ENCODE measurements at places on chromosomes 6 and 20.

DNA sequence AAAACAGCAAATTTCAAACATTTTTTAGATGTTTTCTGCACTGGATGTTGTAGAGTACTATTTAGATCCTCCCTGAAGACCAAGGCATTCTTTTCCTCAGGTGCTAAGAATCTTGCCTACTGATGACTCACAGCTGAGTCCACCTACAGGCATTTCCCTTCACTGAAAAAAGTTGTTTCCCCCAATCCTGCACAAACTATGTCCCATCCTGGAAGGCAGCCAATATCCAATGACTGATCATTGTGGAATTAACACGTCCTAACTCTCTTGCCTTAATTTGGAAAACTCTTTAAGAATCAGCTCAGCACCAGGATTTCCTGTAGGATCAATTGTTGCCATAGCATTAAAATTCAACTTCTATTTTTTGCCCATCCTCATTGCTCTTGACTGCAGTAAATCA, 268.4 kb upstream of the IRAK1BP1 start:
- no peak for DNase-seq

DNA sequence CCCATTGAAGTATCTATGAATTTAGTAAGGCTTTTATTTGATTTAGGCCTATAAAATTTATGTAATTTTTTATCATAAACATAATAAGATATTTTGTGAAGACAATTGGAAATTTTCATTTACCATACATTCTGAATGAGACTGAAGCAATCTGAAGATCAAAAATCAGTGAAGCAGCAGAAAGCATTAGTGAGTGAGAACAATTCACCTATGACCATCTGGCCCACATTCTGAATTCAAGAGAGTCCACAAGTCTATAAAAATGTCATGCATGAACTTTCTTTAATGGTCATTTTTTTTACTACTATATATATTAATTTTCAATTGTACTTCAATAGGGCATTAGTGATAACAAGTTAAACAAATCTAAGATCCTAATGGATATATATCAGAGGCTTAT, 1026.6 kb upstream of the MAP3K7 start:
- DNase-seq, result no peak

GRCh38 chr20:62707921-62708521, 615 bp upstream of the NTSR1 start:
- DNase-seq, result peak; percentile 65

- DNase-seq, result peak; percentile 87
Observed at GRCh38 chr6:10411971-10412460, 2.9 kb downstream of the TFAP2A start.

- DNase-seq, result peak; percentile 44
Observed at GRCh38 chr6:39102071-39102820, 12.7 kb downstream of the SAYSD1 start.

DNA sequence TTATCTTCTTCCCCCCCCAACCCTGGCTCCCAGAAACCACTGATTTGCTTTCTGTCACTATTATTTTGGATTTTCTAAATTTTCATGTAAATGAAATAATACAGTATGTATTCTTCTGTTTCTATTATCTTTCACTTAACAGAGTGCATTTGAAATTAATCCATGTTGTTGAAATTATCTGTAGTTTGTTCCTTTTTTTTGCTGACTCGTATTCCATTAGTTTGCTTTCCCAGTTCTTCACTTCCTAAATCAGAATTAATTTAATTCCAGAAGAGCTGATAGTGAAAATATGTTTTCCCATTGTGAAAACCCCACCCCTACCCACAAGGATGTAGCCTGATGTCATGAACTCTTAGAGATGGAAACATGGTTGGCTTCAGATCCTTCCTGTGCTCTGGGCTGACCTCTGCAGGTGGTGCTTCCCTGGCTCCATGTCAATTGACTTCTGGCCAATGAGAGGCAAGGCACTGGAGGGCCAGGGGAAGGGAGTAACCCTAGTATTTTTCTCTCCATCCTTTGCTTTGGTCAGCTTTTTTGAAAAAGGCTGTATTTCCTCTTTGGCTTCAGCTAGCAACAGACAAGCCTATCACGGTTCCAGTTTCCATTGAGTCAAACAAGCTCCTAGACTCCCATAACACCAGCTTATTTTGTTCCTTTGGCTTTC, 244.4 kb upstream of the HSF2 start:
- no peak for DNase-seq

DNA sequence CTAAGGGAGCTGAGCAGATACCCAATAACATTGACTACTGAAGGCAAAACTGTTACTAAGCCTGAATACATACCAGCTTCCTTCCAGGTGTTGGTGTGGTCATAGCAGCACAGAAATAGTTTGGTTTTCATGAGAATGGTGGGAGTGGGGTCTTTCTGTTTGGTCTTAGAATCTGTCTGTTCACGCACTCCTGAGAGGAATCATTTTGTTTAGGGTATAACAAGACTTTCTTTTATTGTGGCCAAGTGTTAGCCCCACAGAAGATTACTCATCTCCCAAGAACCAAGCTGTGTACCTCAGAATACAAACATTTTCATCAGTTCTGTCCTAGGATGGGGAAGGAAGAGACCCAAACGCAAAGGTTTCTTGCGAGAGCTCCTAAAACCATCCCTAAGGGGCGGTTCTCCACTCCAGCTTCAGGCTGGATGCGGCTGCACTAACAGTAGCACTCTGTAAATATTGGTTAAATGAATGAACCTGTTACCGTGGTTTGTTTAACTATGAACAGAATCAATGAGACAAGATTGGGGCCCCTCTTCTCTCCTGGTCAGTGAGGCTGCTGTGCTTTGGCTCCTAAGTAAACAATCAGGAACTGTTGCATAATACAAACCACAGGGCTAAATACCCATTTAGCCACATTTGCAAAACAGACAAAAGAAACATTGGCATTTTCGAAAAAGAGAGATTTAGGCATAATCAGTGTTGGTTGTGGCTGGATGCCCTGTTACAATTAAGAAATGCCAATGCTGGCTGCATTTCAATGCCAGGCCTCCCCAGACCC, 44.9 kb downstream of the SNAP25 start:
- no peak for DNase-seq

- no peak for DNase-seq
Observed at GRCh38 chr6:25169553-25169952, 109.6 kb upstream of the CARMIL1 start.

GRCh38 chr20:41889126-41889843, 271.1 kb upstream of the CHD6 start:
- peak; percentile 18 for DNase-seq

DNA sequence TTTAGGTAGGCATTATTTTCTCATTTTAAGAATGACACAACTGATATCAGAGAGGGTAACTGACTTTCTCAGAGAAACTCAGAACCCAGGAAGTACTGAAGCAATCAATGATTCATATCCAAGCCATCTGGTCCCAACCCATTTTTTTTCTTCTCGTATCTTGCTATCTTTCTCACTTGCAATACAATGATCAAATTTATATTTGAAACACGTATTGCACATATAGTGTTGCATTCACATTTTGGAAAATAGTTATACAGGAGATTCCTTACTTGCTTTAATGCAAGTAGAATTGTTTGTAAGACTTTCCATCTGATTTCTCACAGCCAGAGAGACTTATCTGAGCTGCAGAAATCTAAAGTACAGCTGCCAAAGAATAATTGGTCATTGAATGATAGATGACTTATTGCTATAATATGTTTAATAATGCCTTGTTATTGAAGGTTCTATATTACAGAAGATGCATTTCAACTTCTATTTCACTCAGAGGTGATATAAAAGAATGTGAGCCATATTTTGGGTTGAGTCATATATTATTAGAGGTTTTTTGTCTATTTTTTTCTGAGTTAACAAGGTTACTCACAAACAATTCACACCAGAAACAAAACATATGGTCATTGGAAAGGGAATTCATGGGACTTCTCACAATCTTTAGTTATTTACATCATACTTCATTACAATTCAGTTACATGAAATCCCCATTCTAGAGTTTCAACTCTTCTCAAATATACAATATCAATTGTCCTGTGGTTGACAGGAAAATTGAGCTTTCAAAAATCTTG, 337.5 kb upstream of the CITED2 start:
- DNase-seq, result no peak

DNA sequence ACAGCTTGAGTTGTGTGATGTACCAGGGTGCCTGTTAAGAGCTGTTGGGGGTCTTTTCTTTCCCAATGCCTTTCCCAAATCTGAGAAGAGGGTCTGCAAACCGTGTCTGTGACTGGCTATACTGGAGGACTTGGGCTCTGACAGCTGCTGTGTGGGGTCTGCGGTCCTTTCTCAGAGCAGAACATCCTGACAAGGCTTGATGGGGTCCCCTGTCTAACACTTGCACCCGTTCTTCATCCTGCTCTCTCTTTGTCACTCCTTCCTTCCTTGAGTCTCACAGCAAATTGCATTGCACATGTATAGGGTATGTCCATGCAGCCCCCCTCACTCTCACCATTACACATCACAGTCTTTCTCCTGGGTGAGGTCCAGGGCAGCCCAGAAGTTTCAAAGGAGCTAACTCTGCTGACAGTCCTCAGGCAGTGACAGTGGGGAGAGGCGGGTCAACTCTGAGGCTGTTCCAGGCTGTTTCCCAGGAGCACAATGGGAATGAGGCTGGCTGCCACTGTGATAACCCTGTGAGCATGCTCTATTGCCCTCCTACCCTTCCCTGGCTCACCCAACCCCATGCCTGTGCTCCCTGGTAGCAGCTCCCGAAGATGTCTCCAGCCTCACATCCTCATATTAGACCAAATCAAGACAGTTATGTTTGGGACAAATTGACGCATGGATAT, 163.2 kb upstream of the GGTLC1 start:
- no peak for DNase-seq

DNA sequence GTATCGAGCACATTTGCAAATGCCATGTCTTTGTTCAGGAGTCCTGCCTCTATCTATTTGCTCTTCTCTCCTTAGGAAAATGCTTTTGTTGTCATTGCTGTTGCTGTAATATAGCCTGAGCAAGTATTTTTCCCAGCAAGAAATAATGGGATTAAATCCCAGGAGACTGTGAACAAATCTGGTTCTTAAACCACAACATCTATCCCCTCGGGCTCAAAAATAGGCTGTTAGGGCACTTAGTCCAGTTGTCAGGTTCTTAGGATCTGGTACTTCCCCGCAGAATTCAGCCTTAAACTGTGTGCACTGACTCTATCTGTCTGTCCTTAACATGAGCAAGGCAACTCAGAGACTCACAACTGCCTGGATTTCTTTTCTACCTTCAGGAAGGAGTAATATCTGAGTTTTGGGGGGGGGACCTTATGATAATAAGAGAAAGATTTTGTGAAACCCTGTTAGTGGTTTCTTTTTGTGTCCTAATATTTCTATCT, 437.5 kb downstream of the HTR1B start:
- DNase-seq, result peak; percentile 30

- no peak for DNase-seq
Observed at GRCh38 chr6:81770381-81770780, 17.9 kb upstream of the TENT5A start.

DNA sequence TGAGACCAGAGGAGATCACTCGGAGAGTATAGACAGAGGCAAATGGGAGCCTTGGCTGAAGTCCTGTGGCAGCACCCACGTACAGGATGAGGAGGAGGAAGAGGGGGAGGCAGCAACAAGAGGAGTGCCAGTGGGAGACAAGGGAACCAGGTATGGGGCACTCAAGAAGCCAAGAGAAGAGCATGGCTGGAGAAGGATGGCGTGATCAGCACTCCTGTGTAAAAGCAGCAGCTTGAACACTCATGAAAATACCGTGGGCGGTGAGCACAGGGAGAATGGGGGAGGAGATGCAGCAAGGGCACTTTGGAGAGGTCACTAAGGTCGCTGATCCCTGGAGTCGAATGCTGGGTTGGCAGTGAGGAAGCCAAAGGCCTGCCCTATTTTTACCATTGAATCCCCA, 51.2 kb upstream of the PRND start:
- DNase-seq, result no peak

DNA sequence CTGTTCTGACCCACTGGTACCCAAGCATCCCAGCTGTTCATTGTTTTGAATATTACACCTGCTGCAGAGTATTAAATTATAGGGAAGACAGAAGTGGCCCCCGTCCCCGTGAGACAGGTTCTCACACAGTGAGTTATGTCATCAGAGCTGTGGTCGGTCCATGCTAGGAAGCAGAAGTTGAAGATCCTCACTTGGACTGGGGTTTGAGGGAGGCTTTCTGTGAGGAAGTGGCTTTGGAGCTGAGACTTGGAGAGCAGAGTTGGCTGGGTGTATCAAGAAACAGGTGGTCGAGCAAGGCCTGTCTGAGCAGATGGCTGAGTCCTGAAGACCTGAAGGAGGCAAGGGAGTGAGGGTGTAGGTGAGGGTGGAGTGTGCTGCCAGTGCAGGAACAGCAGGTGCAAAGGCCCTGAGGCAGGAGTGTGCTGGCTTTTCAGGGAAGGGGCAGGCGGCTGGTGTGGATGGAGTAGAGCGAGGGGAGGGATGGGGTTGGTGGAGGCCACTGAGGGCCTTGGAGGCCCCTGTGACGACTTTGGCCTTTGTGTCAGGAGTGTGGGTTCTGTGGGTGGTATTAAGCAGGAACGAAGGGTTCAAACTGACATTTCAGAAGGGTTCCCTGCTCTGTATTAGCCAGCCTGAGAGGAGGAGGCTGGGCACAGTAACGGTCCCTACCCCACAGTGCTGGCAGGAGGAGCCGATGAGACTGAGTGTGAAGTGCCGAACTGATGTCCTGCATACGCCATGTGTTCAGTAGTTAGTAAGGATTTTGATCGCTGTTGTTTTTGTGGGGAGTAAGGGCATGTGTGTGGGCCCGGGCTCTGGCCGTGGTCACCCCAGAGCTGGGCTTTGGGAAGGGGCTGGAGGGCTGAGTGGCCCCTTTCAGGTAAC, 11.8 kb downstream of the SRC start:
- DNase-seq, result no peak

- no peak for DNase-seq
Observed at GRCh38 chr6:5384276-5384675, 123.0 kb downstream of the FARS2 start.

- peak; percentile 58 for DNase-seq
Observed at GRCh38 chr6:147081076-147081609, 123.1 kb upstream of the STXBP5 start.

GRCh38 chr6:104799134-104799657, 60.5 kb downstream of the HACE1 start:
- no peak for DNase-seq

- no peak for DNase-seq
Observed at GRCh38 chr6:45436544-45437438, 59.1 kb upstream of the SUPT3H start.

DNA sequence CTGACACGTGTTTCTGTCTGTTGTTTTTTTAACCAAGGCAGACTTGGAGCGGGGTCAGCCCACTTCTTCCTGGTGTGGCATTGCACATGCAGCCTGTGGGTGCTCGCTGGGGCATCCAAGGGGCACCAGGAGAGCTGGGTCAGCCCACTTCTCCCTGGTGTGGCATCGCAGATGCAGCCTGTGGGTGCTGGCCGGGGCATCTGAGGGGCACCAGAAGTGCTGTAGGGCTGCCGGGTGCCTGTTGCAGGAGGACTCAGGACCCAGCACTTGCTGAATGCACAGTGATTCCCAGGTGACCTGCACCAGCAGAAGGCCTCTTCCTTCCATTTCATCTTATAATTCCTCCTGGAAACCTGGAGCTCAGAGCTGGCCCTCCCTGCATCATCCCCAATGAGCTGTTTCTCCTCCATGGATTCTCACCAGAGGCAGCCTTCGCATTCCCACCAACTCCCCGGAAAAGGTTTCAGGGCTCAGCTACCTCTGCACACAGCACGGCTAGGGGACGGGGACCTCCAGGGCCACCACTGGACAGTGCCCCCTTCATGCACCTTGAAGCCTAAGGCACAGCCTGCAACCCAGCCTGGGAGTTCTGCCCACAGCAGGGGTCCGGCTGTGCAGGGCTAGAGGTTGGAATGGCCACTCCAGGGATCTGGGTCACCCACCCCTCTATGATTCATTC, 218.8 kb downstream of the TAF4 start:
- DNase-seq, result no peak

Data from retina (tissue), 1 donor.